ENCODE measurements at places on chromosomes 6 and 20. TPM values are rescaled to one million over a fixed set of nuclear protein-coding genes. Genes with fewer than 3 reads are reported as not detected.

Gene RSPH4A
- total RNA-seq = not detected

- no peak overlapping the region for H3K4me3 ChIP-seq
- no peaks in the 10 kb centered on the region for H3K36me3 ChIP-seq
- H3K4me1 ChIP-seq = no peaks in the 10 kb centered on the region
- no peak overlapping the region for H3K27ac ChIP-seq
Observed at GRCh38 chr20:62979876-62980373, 26.8 kb downstream of the BHLHE23 start.

GRCh38 chr6:137715589-137716045 lies 151.4 kb upstream of the TNFAIP3 start:
- no peak for DNase-seq
- no peaks in the 10 kb centered on the region for H3K27me3 ChIP-seq
- H3K4me1 ChIP-seq = no peaks in the 10 kb centered on the region
- H3K27ac ChIP-seq = no peak overlapping the region
- no peaks in the 10 kb centered on the region for H3K36me3 ChIP-seq
- no peak overlapping the region for H3K4me3 ChIP-seq

GRCh38 chr20:57939499-57939898 lies 229.7 kb upstream of the PMEPA1 start:
- H3K27ac ChIP-seq = no peak overlapping the region
- no peak overlapping the region for H3K4me3 ChIP-seq
- no peaks in the 10 kb centered on the region for H3K4me1 ChIP-seq
- no peaks in the 10 kb centered on the region for H3K36me3 ChIP-seq
- H3K27me3 ChIP-seq = no peaks in the 10 kb centered on the region
- DNase-seq = no peak

GRCh38 chr6:5246141-5247097 lies 14.3 kb downstream of the LYRM4 start:
- no peak for DNase-seq
- H3K36me3 ChIP-seq = no peaks in the 10 kb centered on the region
- peaks cover 11% of the 10 kb centered on the region for H3K4me1 ChIP-seq
- no peak overlapping the region for H3K4me3 ChIP-seq
- no peak overlapping the region for H3K27ac ChIP-seq

- no peak overlapping the region for H3K27ac ChIP-seq
- H3K27me3 ChIP-seq = no peaks in the 10 kb centered on the region
- H3K36me3 ChIP-seq = no peaks in the 10 kb centered on the region
Observed at GRCh38 chr20:17485017-17485416, 46.2 kb downstream of the BFSP1 start.
